NCI-H460 (cell line): ENCODE measurements at places on chromosomes 13 and 19. TPM values are rescaled to one million over a fixed set of nuclear protein-coding genes. Genes with fewer than 3 reads are reported as not detected.

DNA sequence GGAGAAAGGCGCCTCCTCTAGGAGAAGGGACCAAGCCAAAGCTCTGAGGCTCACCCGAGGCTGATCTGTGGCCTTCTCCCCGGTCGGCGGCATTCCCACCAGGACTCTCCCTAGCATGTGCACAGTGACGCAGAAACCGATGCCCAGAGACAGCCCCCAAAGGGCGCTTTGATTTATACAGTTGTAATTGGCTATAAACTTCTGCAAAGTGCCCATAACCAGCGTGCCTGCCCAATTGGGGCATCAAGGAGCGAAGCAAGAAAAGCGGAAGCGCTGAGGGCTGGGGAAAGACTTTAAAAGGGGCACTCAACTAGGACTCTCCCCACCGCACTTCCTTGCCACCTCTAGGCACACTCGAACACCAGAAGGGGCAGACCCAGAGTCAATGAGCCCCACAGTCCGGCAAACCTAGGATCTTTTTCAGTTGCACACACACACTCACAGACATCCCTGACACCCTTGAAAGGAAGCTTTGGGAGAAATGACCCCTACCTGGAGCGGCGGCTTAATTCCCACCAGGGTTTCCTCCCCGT lies 1.8 kb downstream of the CDX2 start:
- DNase-seq = no peak

The ZNF865 gene
- total RNA-seq = 1.1 and 1.3 TPM in 2 replicates

DNA sequence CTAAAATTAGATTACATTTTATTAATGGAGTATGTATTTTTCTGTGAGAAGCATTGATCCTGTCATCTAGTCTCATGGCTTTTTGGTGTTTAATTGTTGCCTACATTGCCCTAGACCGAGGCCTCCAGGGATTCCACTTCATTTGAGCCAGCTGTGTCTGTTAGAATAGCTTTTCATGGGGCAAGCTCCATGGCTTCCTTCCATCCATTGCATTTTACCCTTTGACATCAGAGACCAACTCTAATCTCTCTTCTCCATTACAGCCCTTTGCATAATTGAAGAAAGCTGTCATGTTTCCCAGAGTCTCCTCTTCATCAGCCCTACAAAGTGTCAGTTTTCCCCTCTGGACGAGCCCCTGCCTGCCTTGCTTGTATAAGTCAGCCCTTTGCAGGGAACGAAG lies 70.6 kb downstream of the MTUS2 start:
- no peak for DNase-seq

The TPRX2 gene
- total RNA-seq = not detected in 2 replicates

- no peak for DNase-seq
These were observed at the start of gene DYRK1B for GRCh38 chr19:39833464-39834286. DYRK1B (minus strand) TSS chr19:39834162; CDS start chr19:39831867, 2,295 bp downstream.

The ZNF90 gene
- not detected in 2 replicates for total RNA-seq

GRCh38 chr13:46595885-46596275 lies 42.9 kb downstream of the LRCH1 start:
- DNase-seq = no peak

GRCh38 chr19:39412100-39412866 lies at the start of gene PLEKHG2:
PLEKHG2 (plus strand) TSS chr19:39412669; CDS start chr19:39414087, 1,418 bp downstream.
- peak; percentile 99 for DNase-seq

DNA sequence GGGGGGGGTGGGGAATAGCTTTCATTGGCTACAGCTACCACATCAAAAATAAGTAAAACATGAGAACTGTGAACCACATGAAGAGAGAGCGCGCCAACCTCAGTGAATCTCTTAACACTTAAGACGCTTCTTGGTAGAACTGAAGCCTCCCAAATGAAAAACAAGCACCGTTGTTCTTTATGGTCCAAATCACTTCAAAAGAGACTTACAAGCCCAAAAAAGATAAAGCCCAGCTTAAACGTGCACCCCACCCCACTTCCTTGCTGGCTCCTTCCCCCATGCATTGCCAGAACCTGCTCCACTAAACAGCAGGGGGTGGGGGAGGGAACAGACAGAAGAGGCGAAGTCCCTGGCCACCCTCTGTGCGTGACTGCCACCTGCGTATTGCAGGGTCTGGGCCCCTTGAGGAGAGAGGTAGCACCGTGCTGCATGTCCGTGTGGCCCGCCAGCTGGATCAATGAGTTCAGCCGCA lies 479.1 kb downstream of the FOXO1 start:
- no peak for DNase-seq

DNA sequence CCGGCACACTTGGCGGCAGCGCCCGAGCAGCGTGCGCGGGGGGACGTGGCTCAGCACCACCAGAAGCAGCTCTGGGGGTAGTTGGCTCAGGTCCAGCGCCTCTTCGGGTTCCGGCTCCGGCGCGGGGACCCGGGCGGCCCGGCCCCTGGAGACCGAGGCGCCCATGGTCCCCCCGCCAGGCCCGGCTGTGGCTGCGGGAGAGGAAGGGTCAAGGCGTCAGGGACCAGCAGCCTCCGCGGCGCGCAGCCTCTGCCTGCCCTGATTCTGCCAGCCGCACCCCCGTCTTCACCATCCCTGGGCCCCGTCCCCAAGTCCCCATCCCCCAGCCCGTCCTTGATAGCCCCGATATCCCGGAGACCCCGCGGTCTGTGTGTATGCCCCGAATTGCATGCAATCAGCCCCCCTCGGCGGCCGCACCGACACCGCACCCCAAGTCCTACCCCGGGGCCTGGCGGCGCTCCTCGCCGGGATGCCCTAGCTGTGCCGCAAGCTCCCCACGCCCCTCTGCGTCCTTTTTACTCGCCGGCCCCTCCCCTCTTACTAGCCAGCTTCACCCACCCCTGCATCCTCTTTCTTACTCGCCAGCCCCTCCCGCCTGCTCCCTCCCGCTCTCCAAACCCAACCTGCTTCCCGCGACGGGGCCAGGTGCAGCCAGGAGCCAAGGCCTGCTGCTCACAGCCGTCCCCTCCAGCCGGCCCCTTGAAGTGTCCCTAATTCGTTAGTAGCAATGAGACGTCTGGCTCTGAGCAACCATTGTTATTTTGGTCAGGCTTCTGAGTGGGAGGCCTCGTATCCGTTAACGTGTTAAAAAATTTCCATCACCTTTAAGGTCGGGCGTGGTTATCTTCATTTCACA lies at the start of gene FBXO27:
Gene FBXO27, minus strand, starts transcription at position 487 of the 856 bp plus-strand sequence. Its CDS starts 322 bp downstream, at position 165.
- DNase-seq = no peak

The DHDH gene
- 0.55 TPM in 1 of 2 replicates, not detected in the other for total RNA-seq

DNA sequence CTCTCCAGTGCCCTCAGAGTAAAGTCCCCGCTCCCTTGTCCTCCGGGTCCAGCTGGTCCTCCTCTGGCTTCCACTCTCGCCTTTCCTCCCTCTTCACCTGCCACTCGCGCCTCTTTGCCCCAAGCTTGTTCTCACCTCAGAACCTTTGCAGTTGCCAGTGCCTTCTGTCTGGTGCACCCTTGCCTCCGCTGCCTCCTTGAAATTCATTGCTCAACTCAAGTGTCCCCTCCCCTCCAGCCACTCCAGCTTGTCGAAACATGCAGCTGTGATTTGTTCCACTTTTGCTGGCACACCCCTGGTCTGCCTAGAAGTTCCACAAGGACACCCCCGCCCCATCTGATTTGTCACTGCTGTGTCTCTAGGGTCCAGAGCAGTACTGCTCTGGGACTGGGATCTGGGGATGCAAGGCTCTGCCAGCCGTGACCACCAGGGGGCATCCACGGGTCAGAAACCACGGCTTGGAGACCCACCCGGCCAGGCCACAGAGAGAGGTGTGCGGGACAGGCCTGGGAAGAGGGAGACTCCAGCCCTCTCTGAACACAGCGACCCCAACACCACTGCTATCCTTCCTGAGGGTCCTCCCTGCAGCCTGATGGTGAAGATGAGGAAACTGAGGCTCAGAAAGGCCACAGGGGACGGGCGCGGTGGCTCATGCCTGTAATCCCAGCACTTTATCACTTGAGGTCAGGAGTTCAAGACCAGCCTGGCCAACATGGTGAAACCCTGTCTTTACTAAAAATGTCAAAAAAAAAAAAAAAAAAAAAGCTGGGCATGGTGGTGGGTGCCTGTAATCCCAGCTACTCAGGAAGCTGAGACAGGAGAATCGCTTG lies 49.9 kb downstream of the AP1M1 start:
- DNase-seq = peak; percentile 63

DNA sequence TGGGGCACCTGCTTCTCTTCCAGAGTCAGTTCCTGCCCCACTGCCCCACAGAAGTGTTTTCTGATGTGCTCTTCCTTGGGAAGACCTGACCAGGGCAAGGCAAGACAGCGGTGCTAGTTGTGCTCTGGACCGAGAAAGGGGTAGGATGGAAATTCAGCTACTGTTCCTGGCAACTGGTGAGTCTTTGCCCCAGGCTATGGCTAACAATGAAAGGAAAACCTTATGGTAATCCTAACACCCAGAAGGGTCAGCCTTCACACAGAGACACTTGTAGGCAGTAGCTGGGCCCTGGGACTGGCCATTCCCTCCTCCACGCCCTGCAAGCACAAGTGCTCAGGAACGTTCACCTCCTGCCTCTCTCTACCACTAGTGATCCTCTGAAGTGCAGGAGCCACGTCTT lies 9.6 kb upstream of the CYSLTR2 start:
- DNase-seq = no peak

The LILRA1 gene
- not detected in 2 replicates for total RNA-seq

DNA sequence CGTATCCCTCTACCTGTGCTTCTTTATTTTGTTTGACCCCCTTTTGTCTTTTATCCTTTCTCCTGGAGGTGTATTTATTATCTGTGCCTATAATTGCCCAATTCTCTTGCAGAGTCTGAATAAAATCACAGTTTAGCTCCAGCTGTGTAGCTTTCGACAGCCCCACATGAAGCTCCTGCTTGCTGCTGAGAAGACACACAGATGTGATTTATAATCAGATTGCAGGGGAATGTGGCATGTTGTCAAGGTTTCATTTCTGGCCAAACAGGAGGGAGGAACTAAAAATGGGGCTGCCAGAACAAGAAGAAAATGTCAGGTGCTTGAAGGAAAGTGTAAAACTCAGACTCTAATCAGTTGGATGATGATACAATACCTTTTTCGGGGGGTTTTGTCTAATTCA lies 22.7 kb downstream of the CCNA1 start:
- no peak for DNase-seq

GRCh38 chr19:44900328-44901244 lies 5.0 kb upstream of the APOE start:
- no peak for DNase-seq

The EMP3 gene
- total RNA-seq = 80.7 and 84.7 TPM in 2 replicates
